ENCODE measurements at places on chromosomes 7 and 10.
A peak's percentile ranks its signal among the peaks of the same experiment; 100 is the strongest.

GRCh38 chr7:22676385-22676784 is 50.6 kb upstream of the IL6 start:
- no peak for DNase-seq

GRCh38 chr7:22723637-22724036 is 3.4 kb upstream of the IL6 start:
- DNase-seq = peak; percentile 36

DNA sequence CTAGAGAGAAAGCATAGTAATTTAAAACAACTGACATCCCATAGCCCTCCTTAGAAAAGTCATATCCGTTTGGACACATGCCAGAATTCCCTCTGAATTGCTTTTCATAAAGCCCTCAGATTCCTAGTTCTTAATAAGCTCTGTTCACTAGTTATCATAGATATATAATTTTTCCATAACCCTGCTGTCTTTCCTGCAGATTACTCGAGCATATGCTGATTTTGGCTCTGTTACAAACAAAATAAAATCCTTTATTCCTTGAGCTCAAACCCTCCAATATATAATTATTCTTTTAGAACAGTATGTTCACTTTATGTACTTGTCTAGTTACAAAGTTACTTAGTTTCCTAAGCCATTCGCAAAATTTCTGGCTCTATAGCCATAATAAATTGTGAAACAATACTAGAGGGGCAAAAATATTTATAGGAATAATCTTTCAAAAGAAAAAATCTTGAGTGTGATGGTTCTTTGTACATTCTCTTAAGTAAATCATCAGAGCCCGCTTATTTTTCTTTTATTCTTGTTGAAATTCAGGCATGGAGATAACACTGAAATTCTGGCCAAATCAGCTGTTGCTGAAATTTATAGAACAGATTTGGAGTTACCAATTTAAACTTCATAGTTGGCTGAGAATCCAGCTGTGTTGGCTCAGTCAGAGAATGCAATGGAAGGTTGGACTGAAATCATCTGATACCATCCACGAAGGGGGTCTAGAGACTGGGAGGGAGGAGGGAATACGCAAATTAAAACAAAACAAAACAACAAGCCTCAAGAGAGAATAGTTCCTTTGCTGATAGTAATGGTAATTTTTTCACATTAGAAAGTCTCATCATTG is 146.1 kb upstream of the TMEM196 start:
- peak; percentile 65 for DNase-seq

DNA sequence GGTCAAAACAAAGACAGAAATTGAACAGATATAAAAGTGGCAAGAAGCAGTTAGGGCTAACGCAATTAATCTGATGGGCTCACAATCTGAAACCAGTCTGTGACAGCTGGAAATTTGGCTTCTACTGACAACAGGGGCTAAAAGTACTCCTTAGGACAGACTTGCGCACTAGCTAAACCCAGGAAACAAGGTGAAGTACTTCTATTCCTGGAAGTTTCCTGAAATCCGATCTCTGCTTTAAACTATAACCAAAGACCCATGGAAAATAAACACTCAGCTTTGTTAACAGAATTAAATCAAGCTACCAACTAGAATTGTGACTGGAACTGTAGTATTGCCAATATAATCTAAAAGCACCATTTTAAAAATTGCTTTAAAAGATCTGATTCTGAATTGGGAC is 520.2 kb upstream of the ZWINT start:
- peak; percentile 30 for DNase-seq

DNA sequence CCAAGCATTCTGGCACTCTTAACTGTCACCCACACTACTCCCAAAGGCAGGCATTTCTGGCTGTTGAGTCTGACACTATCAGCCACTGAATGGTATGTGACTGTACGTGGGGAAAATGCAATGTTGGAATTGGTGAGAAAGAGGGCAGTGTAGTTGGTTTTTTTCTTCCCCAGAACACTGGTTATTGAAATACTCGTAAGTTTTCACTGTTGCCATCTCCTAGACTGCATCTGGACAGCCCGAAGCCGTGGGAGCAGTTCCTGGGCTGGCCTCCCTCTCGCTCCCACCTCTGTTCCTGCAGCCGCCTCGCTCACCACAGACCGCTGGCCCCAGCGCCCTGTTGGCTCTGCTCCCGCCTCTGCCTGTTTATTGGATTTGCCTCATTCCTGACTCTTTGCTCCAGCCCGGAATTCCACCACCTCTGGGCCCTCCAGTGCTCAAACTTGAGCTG is 5.7 kb downstream of the PLCE1 start:
- DNase-seq = peak; percentile 83

GRCh38 chr7:70406186-70406949 is 725.6 kb upstream of the GALNT17 start:
- peak; percentile 33 for DNase-seq

DNA sequence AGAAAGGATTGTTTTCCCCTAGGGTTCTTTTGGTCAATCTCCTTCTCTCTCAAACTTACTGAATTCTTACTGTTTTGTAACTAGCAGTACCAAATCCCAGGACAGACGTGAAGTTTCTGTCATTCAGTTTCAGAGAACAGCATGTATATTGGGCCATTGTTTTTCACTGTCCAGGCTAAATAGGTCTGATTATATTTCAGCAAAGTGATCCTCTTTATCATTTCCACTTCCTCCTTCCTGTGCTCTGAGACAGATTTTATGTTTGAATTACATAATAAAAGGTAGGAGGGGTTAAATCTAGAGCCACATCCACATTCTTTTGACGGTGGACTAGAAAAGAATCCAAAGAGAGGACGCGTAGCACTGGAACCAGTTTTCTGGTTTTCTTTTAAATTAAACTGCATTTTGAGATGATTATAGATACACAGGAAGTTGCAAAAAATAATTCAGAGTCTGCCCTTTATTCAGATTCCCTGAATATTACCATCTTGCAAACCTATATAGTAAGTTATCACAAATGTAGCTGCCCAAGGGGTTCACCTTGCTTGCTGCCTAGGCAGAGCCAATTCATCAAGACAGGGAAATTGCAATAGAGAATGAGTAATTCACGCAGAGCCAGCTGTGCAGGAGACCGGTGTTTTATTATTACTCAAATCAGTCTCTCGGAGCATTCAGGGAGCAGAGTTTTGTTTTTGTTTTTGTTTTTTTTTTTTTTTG is 40.1 kb downstream of the AKR1E2 start:
- no peak for DNase-seq

DNA sequence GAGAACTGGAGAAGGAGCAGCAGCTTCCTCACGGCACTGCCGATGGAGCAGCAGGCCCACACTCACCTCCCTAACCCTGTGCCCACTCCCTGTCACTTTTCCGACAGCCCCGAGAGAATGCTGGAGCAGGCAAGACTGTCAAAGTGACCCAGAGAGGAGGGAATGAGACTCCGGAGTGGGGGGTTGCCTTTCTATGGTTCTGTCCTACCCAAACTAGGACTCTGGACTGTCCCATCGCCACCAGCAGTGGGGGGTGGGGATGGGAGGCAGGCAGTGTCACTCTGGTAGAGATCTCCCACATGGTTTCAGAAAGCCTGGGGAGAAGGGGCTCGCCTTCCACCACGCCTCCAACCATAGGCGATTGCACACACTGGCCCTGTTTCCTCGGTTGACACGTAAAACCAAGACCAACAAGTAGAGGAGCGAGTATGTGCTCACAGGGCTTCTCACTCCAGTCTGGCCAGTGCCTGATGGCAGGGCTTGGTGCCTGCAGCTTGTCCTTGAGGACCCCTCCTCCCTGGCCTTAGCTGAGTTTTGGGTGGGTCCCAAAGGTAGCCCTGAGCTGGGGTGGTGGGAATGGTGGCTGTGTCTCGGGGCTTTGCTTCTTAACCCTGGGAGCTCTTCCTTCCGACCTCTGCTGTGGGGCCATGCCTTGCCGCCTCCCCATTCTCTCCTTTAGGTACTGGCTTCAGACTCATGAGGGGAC is 148.5 kb downstream of the PTPN20 start:
- no peak for DNase-seq

DNA sequence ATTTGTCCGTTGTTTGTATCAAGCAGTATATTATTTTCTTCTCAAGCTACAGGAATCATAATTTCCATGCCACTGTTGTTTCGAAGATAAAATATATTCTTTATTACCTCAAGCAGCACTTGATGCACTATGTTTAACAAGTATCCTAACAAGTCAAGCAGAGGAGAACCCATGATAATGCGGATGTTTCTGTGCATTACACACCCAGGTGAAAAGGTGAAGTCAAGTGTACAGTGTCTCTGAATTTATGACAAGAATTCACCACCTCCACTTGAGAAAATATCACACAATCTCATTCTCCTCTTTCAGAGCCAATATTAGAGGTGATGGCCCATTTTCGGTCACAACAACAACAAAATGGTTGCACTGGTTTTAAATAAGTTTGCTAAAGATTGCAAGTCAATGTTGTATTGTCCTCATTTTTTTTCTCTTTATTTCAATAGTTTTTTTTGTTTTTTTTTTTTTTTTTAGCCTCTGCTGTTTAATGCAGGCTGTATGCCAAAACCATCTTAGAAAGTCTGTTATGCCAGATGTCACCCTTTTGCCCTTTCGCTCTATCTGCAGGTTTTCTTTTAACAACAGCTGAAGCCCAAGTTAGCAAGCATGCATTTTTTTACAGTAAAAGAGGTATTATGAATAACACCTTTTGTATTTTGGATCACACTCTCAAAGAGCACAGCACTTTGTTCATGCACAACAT is 568.7 kb upstream of the LRRN3 start:
- DNase-seq = peak; percentile 36

DNA sequence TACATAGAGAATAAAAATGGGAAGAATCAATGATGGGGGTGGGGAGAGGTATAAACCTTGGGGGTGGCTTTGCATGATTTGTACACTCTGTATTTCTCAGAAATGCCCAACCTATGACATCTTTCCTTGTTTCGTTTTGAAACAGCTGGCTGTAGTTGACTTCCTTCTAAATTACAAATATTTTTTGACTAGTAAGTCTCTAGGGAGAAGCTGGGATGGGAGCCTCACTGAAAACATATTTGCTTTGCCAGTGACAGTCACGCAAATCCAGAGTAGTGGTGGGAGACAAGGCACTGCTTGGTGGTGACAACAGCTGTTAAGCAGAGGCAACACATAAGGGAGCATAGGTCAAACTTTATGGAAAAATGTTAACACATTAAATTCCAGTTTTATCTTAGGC is 440.5 kb downstream of the SEMA3D start:
- DNase-seq = peak; percentile 88

GRCh38 chr10:6009150-6009549 is 31.8 kb upstream of the IL15RA start:
- DNase-seq = no peak

DNA sequence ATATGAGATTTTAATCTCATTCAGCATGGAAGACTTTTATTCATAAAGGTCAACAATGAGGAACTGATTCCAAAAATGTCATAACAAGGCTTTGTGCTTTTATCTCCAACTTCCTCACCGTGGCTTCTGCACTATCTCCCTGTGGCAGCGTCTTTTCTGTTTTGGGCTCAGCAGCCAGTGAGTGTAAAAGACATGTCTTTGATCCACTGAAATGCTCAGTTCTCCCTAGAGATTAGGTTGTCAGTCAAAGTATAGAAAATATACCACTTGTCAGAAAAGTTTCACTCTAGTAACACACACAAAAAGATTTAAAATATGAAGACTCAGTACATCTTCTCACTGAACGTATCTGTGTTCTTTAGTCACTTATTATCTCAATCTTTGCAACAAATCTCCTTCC is 901.8 kb upstream of the ZWINT start:
- no peak for DNase-seq

DNA sequence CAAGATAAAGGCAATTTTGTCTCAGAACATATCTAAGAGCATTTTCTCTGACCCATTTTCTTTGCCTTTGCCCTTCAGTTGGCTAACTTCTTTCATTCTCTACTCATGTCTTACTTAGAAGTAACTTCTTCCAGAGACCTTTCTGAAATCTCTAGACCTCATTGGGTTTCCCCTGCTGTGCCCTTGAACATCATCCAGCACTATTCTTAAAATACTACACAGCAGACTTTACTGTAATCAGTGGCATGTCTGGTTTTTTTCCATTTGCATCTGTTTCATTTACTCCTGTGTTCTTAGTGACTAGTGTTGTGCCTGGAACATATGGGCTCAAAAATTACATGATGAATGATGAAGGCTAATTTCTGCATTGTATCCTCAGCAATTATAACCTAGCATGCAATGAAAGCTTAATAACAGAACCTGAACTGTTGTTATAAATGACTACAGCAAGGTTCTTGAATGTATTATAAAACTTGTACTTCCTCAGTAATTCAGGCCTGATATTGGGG is 301.9 kb downstream of the CDK14 start:
- DNase-seq = no peak

DNA sequence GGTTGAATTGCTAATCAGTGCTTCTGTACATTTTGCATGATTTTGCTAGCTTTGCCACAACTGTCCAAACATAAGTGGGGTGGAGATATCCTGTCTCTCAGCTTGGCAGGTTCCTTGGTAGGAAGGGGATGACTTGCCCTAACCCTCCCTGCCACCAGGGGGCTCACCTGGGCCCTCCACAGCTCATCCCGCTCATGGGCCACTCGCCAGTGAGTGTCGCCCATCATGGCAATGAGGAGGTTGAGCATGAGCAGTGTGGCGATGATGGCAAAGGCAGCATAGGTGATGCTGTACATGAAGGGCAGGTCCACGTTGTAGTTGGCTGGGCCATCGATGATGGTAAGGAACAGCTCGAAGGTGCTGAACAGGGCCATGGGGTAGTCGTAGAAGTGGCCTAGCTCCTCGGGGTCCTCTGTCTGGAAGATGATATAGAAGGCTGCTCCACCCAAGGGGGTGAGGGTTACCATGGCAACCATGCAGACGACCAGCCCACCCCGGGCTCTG is 12.2 kb downstream of the TRPV6 start:
- DNase-seq = no peak

- DNase-seq = no peak
Measured at GRCh38 chr10:59896191-59896590, 10.2 kb downstream of the CCDC6 start.

- DNase-seq = no peak
Measured at GRCh38 chr7:137360087-137360679, 16.6 kb upstream of the PTN start.

- DNase-seq = no peak
Measured at GRCh38 chr10:5737352-5737751, 52.7 kb downstream of the TASOR2 start.

DNA sequence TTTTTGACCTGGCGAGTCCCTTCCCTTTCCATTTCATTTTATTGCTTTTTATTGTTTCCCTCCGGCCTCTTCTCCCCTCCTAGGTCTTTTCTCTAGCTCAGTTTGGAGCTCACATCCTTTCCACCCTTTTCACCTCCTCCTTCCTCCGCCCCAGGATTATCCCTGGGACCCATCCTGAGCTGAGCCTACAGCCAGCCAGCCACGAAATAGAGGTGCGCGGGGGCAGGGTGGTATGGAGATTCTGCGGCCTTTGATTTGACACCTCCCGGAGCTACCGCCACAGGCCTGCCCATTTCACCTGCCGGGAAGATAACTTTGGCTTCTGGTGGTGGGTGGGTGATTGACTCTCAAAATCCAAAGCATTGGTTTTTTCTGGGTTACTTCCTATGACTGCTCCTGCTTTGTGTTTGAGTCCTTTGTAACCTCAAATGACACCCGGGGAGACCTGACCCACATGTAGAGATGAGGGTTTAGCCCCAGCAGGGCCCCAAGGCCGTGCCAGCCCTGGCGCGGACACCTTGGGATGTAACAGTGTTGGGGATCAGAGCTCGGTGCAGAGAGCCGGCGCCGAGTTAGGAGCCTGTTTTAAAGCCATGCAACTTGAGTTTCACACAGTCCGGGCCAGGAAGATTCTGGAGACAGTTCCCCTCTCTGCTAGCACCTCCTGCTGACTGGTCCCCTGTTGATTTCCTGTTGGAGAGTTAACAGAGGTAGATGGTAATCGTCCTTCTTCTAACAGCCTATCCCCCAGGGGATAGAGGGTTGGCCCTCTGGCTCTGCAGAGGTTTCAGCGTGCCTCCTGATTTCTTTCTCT is 1.5 kb downstream of the DUSP5 start:
- DNase-seq = peak; percentile 49

All from muscle of leg (tissue), 16 donors.